ENCODE measurements at places on chromosomes 3 and 15.

- DNase-seq: no peak
Measured at GRCh38 chr3:27914199-27914598, 192.1 kb upstream of the EOMES start.

DNA sequence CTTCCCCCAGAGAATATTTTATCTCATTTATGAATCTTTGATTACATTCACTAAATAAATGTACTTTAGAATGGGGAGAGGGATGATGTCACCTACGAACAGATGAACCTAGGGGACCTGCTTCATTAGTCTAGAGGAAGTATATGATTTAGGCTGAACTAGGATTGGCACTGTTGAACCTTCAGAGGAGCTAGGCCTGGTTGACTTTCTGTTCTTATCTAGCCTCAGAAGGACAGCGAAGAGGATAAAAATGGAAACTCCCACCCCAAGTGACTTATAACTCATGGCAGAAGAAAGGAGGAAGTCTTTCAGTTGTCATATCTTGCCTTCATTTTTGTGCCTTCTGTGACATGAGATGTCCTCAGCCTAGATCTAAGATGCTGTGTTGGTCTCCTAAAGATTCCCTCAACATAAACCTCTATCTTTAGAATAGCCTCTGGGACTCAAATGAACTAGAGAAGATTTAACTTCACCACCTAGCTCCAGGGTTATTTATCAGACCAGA is 42.6 kb downstream of the POLG start:
- no peak for DNase-seq

- DNase-seq: no peak
Measured at GRCh38 chr15:70099967-70100473, 2.3 kb upstream of the TLE3 start.

- DNase-seq: no peak
Measured at GRCh38 chr3:171522651-171523050, 62.4 kb upstream of the TNIK start.

DNA sequence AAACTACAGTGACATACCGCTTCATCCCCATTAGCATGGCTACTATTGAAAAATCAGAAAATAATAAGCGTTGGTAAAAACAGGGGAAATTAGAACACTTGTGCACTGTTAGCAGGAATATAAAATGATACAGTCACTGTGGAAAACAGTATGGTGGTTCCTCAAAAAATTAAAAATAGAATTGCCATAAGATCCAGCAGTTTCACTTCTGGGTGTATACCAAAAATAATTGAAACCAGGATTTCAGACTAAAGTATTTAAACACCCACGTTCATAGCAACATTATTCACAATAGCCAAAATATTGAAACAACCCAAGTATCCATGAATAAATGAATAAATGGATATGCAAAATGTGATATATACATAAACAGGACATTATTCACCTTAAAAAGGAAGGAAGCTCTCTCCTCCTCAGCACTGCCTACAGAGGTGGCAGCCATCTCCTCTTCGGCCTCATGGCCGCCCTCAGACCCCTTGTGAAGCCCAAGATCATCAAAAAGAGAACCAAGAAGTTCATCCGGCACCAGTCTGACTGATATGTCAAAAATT is 34.1 kb downstream of the NGLY1 start:
- DNase-seq: no peak

GRCh38 chr3:25128735-25129134 is 299.3 kb upstream of the RARB start:
- no peak for DNase-seq

- DNase-seq: no peak
Measured at GRCh38 chr3:146100180-146100579, 60.8 kb downstream of the PLOD2 start.

DNA sequence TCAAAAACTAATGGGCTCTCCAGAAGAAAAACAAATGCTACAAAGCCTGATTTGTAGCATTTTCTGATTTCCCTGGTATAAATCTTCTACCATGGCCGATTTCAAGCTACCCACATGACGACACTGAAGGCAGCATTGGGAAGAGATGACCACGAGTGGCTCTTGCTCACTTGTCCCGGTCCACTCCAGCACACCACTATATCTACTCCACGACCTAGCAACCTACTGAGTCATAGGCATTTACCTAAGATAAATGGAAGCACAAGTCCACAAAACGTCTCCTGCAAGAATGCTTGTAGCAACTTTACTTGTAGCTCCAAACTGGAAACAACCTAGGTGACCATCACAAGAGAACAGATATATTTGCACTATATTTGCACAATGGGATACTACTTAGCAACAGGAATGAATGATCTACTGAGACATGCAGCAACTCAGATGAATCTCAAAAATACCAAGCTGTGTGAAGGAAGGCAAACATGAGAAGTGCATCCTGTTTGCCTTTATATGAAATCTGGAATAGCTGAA is 60.8 kb upstream of the HES1 start:
- no peak for DNase-seq

- DNase-seq: peak; percentile 52
Measured at GRCh38 chr15:68818769-68819494, 1.8 kb downstream of the ANP32A start.

DNA sequence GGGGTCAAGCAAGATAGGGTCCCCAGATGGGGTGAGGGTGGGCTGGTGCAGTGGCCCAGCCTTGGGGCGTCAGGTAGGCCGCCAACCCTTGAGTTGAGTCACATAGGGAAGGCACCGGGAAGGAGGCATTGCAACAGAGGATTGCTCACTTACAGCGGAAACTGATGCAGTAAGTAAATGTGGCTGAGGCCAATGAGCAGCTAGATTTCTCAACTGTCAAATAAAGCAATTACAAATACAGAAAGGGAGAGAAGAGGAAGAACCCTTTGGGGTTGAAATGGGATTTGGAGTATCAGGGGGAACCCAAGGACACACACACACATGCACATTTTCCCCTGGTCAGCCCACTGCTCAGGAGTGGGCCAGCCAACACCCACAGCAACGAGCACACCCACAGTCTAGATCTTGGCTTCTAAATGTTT is 44.0 kb downstream of the CHSY1 start:
- no peak for DNase-seq

- no peak for DNase-seq
Measured at GRCh38 chr3:8460815-8461456, 40.7 kb upstream of the LMCD1 start.
